Astrocyte of the cerebellum (primary cell): ENCODE measurements at places on chromosomes 7 and 10.

DNA sequence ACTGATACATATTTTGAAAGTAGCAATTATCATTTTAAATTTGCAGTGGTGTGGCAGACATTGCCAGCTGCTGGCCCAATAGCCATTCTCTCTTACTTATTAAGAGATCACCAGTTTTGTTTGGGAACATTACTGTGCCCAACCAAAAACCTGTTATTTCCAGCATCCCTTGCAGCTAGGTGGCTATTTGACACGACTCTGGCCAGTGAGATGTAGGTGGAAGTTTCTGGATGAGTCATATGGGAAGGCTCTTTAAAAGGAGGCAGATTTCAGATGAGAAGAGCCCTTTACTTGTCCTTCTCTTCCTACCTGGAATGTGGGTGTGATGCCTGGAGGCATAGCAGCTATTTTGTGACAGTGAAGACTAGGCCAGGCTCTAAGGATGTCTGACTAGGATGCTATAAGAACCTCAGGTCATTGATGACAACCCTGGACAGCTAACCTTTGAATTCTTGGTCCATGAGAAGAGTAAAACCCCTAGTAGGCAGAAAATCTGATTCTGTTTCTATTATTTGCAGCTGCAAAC lies 77.9 kb downstream of the CARD11 start:
- no peak for DNase-seq

DNA sequence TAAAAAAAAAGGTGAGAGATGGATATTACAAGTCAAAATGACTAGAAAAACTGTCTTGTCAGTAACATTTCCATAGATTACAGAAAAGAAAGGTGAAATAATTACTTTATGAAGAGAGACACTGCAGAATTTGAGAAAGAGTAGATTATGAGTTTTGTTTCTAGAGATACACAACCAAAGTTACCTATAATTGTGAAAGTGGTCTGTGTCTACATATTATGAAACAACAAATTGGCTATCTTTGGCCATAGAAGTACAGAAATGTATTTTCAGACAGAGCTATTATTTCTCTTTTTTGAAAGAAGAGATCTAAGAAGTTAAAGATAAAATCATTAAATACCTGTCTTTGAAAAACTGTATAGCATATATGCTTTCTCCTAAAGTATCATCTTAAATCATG lies 30.1 kb downstream of the KCND2 start:
- DNase-seq: no peak

- no peak for DNase-seq
Measured at GRCh38 chr7:80440883-80441282, 71.0 kb downstream of the GNAT3 start.

- DNase-seq: no peak
Measured at GRCh38 chr7:37310327-37311080, 138.2 kb downstream of the ELMO1 start.

GRCh38 chr7:92725161-92725925 lies 111.0 kb downstream of the CDK6 start:
- no peak for DNase-seq
